ENCODE measurements at places on chromosomes 6 and 20.

DNA sequence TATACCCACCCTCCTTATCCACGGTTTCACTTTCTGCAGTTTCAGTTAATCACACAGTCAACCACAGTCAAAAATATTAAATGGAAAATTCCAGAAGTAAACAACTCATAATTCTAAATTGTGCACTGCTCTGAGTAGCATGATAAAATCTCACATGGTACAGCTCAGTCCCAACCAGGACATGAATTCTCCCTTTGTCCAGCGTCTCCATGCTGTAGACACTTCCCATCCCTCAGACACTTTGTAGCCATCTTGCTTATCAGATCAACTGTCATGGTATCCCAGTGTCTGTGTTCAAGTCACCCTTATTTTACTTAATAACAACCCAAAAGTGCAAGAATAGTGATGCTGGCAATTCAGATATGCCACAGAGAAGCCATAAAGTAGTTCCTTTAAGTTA lies 94.7 kb downstream of the PDE10A start:
- DNase-seq = no peak

DNA sequence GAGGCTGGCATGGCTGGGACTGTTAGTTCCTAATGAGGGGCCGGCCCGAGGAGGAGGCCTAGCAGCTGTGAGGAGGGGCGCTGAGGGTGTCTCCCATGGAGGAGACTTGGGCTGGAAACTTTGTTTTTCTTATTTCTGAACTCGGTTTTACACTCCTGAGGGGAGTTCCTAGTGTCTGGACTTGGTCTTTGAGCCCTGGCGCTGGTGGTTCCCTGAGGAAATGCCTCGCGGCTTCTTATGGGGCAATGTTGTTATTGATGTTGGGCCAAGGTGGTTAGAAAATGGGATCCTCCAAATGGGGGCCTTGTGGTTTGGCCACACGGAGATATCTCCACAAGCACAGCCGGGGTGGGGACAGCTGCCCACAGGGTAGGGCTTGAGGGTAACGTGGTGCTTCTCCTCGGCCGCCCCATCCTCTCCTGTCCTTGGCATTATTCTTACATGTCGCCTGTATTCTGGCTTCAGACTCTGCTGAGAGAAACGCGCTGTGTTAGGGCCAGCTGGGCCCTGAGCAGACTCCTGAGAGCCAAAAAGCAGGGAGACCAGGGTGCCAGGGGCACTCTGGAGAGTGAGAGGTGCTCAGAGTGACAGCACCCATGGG lies 136.9 kb downstream of the FOXO3 start:
- DNase-seq = no peak

DNA sequence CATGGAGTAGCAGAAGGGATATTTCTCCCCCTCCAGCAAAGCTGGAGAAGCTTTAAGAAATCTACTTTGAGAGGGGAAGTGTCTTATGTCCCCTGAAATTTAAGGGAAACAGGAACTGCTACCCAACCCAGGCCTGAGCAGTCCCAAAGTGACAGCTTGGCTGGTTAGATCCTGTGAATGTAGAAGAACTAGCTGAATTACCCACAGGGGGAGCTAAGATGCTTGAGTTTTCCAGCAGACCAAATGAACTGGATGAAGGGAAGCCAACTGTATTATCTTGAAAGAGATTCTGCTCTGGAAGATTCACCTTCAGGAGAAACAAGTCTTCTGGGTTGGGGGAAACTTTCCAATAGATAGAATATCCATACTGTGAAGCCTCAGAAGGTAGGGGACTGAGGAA lies 303.3 kb upstream of the MMS22L start:
- DNase-seq = no peak

DNA sequence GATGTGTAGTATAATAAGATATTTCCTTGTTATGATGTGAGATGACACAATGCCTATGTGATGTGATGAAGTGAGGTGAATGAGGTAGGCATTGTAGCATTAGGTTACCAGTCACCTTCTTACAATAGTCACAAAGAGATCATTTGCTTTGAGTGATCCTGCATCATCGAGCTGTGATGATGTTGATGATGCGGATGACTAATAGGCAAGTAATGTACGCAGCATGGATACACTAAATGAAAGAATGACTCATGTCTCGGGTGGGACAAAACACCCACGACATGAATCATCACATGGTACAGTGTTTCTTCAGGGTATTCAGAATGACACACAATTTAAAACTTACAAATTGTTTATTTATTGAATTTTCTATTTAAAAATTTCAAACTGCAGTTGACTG lies 806.3 kb upstream of the GJE1 start:
- no peak for DNase-seq

DNA sequence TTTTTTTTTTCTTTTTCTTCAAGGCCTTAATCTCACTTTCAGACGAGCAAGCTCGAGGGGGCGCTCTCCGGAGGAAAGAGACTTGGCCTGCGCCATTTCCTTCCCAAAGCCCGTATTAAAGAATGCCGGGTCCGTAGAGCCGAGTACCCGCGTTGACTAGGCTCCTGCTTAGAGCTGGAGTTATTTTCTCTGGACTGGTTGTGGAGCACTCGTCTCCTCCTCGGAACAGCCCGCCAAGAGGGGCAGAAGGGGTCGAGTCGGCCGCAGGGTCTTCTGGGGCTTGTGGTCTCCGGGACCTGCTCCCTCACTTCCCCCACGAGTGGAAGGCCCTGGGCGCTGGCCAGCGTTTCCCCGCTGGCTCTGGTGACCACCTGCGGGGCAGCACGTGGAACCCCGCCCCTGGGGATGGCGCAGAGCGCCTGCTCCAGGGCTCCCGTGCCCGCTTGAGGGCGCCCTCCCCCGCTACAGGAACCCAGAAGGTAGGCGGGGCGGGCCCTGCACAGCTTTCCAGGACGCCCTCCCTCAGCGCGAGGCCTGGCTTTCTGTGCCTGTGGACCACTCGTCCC lies 2.7 kb upstream of the MEI4 start:
- no peak for DNase-seq

GRCh38 chr6:5274231-5274630 lies 12.9 kb downstream of the FARS2 start:
- no peak for DNase-seq

DNA sequence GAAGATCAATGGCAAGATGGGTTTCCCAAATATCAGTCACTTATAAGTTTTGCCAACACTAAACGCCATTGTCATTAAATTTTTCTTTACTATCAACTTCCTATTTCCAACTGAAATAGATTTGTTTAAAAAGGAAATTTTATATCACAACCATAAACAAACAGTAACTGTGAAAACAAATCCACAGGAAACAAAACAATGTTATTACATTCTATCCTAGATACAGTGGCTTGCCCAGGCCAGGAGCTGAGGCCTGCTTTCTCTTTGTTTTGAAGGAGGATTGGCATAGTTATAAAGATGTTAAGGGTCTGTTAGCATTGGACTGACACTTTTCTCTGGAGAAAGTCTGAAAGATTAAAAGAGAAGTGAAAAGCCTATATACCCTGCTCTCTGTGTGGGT lies 24.9 kb downstream of the PPP1R16B start:
- no peak for DNase-seq

DNA sequence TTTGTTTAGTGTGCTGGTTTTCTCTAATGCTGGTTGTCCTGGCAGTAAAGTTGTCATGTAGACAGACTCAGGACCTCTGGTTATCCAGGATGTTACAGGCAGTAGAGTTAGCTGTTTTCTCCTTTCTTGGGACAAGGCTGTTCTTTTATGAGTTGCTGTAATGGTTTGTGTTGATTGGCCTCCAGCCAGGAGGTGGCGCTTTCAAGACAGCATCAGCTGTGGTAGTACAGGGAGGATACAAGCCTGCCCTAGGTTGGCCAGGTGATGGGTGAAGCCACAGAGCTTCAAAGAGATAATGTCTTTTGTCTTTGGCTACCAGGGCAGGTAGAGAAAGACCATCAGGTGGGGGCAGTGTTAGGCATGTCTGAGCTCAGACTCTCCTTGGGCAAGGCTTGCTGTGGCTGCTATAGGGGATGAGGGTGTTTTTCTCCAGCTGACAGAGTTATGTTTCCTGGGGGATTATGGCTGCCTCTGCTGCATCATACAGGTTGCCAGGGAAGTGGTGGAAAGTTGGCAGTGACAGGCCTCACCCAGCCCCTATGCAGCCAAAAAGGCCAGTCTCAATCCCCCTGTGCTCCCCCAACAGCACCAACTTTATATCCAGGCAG lies 127.2 kb upstream of the TAB2 start:
- DNase-seq = no peak

DNA sequence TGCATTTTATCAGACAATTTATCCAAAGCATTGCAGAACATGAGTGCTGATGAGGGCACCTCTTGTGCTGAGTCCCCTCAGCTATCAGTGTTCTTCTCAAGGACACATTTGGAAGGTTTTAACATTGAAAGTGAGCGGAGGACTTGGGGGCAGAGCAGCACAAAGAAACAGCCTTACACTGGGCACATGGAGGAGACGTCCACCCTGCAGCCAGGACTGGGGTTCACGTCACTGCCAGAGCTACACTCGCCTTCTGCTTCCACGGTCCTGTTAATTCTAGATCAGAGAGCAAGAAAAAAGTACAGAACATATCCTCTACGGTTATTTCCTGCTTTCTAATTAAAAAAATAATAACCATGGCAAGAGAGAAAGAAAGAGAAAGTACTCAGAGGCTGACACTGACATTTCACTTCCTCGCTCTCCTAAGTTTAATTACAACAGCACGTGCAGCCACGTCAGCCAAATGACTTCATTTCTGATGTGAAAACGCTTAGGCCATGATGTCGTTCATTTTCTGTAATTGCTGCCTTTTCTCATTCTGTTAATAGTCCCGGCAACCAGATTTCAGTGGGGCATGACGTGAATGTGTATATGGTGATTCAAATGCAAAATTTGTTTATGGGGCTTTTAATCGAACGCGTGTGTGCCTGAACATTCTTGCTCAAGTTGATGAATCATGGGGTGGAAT lies 5.1 kb downstream of the PRND start:
- DNase-seq = no peak

DNA sequence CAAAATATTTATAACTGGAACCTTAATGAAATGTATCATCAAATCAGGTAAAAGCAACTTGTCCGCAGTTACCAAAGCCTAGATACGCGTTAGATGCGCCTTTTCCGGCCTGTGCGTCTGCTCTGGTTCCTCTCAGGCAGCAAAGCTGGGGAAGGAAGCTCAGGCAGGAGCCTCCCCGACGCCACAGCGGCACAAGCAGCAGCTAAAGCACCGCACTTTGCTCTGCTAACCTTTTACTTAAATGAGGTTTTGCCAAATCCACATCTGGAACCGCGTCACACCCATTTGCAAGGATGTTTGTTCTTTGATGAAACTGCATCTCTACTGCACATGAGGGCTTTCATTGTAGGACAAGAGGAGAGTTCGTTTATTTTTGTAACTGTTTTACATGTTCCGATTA lies 36.8 kb downstream of the THBS2 start:
- DNase-seq = no peak

GRCh38 chr6:4413073-4413472 lies 277.7 kb upstream of the ECI2 start:
- no peak for DNase-seq

GRCh38 chr20:6533761-6534479 lies 233.6 kb upstream of the BMP2 start:
- DNase-seq = no peak

- DNase-seq = no peak
Measured at GRCh38 chr20:43386878-43387277, 70.8 kb upstream of the SRSF6 start.

DNA sequence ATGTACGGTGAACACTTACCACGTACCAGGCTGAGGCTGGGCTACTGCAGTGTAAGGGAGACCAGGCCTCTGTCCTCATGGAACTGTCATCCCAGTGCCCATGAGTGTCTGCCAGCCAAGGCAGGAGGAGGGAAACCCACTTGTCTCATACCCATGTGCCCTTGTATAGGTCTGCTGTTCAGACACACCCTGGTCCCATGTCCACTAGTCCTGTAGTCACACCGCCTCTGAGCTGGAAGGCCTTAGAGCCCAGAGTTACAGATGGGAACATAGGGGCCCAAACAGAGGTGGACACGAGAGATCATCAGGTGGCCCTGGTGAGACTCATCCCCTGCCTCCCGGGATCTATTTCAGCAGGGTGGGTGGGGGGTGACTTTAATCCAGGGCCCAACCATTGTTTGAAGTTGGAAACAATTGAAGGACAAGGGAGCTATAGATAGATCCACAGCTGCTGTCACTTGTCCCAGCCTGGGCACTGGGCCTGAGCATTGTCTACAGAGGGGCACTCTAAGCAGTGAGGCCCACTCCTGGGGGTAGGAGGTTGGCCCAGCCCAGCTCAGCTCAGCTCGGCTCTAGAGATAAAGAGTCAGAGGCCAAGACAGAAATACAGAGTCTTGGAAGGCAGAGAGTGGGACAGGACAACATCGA lies 14.6 kb downstream of the MYH7B start:
- no peak for DNase-seq

DNA sequence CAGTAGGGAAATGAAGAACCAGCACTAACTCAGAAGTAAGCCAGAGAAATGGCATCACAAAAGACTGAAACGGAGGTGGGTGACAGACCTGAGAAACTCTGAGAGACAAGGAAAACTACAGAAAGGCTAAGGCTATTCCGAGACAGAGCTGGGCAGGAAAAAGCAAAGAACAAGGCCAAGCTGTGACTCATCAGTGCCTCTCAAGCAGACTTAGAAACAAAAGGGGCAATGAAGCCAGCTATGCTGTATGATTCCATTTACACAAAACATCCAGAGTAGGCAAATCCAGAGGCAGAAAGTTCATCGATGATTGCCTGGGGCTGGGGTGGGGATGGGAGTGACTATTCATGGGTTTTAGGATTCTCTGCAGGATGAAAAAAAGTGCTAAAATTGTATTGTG lies 50.0 kb downstream of the SLC23A2 start:
- no peak for DNase-seq

- DNase-seq = no peak
Measured at GRCh38 chr6:15914553-15914952, 214.3 kb upstream of the MYLIP start.

GRCh38 chr6:79719248-79719960 lies 88.3 kb downstream of the SH3BGRL2 start:
- no peak for DNase-seq

DNA sequence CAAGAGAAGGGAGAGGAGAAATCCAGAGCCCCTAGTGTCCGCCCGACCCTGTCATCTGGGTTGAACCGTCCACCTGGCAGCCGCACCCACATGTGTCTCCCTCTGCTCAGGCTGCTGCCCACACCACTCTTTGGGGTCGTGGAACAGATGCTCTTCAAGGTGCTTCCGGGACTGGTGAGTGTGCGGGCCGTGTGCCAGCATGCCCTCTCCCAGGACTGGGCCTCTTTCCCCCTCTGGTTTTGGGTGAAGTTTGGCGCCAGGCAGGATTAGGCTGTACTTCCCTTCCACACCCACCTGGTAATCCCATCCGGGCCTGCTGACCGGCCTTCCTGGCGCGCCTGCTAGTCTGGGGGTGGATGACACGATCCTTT lies 7.9 kb downstream of the BPIFB3 start:
- DNase-seq = no peak

- no peak for DNase-seq
Measured at GRCh38 chr6:12331951-12332749, 42.0 kb downstream of the EDN1 start.

DNA sequence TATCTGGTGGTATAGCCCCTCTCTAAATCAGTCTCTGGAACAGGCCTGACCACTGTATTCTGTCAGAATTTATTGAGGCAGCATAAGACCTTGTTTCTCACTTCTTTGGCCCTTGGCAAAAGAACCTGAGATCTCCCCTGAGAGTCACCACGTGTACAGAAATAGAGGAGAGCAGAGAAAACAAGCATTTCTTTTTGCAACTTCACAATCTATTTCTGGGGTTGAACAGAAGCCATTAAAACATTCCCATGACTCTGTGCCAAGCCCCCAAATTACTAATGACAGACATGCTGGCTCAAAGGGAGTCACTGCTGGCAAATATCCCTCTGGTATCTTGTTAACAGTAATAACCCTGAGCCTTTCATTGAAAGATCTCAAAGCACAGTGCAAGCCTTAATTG lies 395.3 kb downstream of the MAFB start:
- DNase-seq = no peak
